Tongue (tissue), 3 donors: ENCODE measurements at places on chromosomes 5 and 9.
A peak's percentile ranks its signal among the peaks of the same experiment; 100 is the strongest.

- peak; percentile 51 for DNase-seq
Observed at GRCh38 chr5:157571357-157571827, 4.2 kb downstream of the ADAM19 start.

- no peak for DNase-seq
Observed at GRCh38 chr5:97498657-97499056, 315.6 kb upstream of the RIOK2 start.

DNA sequence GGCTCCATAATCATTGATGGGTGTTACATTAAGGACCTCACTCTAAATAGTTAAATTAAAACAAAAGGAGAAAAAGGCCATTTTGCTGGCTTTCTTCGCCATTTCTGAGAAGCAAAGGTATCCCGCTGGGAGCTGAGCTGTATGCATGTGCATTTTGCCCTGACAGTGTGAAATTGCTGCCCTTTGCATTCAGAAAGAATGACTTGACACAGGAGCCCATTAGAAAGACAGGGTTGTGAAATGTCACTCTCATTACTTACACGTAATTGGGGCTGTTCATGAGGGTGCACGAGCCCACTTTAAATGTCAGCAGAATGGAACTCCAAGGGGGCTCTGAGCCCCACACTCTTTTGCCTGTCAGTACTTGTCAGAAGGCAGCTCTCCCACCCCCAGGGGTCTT is 85.0 kb downstream of the SEMA4D start:
- no peak for DNase-seq

GRCh38 chr5:179607160-179607931 is 16.1 kb downstream of the HNRNPH1 start:
- DNase-seq: peak; percentile 37

GRCh38 chr5:42718591-42718990 is 38.0 kb upstream of the CCDC152 start:
- DNase-seq: no peak

- no peak for DNase-seq
Observed at GRCh38 chr9:81146684-81147337, 542.5 kb downstream of the TLE1 start.

DNA sequence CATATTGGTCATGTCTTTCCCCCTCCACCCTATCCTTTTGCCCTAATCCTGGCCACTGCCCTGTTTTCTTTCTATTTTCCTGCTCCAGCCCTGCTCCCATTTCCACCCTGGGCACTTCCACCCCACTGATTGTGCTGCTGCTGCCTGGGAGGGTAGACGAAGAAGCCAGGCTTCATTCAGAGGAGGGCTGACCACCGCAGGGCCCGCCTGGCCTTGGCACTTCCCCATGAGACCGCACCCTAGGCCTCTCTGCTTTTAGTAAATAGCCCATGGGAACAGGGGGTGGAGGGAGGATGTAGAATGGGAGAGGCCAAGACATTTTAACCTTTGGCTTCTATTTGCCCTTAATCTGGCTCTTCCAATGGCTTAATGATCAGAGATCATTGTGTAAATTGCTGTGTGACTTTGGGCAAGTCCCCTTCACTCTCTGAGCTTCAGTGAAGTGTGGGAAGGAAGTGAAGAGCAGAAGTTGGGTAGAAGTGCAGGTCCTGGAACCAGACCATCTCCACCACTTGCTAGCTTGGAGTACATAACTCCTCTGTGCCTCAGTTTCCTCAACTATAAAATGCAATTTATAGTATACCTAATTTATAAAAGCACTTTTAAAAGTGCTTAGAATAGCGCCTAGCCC is 13.6 kb upstream of the GPX3 start:
- no peak for DNase-seq

DNA sequence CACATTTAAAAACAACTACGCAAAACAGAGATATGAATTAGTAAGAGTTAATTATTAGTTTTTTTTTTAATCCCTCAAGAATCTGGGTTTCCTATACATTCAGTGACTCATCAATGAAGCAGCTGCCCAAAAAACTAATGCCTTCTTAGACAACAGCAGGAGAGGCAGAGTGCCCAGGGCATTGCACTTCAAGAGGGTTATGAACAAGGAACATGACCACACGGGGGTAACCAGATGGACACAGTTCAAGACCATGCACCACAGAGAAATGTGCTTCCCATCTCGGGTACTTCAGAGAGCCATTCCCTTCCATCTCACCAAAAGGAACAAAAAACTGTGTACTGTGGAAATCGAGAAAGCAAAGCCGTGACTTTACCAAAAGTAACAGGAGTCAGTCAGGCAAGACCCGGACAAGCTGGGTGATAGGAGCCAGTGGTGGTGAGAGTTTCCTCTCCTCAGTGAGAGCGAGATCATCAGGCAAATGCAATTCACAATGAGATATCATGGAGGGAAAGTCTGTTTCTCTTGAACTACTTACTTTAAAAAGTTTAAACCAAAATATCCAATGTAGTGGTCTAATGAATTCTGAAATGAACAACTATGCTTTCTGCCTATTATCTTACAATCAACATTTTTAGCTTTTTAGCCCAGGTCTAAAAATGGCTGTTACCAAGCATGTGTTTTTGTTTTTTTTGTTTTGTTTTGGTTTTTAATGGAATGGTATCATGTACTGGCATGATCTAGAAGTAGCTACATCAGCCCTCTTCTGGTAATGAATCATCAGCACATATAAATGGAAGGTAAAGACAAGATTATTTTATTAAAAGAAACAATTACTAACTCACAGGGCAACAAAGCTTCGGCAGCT is 192.1 kb downstream of the TSSK1B start:
- DNase-seq: no peak

GRCh38 chr9:126885131-126885641 is 24.7 kb downstream of the ZBTB34 start:
- DNase-seq: no peak

- no peak for DNase-seq
Observed at GRCh38 chr5:63374085-63374484, 588.2 kb downstream of the HTR1A start.

GRCh38 chr9:76900884-76901440 is 5.0 kb downstream of the PRUNE2 start:
- peak; percentile 47 for DNase-seq

DNA sequence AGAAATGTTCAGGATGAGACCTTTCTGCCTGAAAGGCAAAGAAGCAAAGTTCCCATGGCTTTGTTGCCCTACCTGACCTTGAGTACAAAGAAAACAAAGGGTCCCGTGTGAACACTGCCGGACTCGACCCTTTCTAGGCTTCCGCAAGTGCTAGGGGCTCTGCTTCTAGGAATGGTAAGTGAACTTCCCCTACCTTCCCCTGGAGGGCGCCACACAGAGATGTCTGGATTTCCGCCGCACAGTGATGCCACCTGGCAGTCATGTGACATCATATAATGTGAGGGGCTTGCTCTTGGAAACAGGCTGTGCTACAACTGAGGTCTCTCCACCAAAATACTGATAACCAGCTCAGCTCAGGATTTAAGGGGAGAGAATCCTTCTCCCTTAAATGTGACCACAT is 56.6 kb downstream of the HSD17B3 start:
- DNase-seq: no peak

DNA sequence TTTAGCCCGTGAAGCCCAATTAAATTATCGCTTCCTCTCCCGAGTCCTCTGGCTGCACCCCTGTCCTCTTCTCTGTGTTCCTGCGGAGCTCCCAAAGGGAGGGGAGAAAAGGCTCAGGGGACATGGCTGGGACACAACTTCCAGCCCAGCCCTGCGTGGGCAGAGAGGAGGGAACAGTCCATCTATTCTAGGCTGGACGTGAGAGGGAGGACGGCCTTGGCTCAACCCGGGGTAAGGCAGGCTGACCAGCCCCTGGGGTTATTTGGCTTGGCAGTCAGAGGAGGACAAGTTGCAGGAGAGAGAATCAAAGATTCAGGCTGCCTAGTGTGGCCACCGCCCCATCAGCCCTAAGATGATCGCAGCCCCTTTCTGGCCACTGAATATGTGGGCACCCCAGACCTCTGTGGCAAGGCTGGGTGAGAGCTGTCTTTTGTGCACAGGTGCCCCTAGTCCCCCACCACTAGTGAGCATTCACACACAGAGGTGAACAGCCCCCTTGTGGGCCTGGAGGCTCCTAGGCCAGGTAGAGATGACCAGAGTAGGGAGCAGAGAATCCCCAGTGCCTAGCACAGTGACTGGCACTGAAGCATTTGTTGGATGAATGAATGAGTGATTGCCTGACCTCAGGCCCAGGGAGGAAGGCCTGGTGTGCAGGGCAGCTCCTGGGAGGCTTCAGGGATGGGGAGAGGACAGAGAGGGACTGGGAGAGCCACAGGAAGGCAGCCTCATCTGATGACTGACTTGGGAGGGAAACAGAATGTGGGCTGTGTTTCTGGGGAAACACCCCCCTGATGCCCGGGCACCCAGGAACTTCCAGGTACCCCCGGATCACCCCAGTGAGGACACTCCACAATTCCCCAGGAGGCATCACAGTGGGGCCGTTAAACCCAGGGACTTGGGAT is 133.9 kb downstream of the C9orf50 start:
- DNase-seq: no peak

DNA sequence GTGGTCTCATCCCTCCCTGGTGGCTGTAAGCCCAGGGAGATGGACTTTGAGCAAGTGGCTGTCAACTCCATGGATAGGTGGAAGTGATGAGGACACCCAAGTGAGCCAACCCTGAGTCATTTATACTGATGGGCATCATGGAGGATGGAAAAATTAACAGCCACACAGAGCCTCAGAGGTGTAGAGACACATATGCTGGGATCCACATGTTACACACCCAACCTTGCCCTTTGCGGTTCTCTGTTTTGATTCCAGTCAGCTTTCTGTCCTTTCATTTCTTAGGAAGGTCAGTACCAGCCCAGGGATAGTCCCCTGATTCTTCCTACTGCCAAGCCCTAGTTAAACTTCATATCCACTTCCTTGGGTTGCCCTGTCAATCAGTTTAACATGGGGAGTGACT is 51.9 kb downstream of the PSAT1 start:
- DNase-seq: no peak

DNA sequence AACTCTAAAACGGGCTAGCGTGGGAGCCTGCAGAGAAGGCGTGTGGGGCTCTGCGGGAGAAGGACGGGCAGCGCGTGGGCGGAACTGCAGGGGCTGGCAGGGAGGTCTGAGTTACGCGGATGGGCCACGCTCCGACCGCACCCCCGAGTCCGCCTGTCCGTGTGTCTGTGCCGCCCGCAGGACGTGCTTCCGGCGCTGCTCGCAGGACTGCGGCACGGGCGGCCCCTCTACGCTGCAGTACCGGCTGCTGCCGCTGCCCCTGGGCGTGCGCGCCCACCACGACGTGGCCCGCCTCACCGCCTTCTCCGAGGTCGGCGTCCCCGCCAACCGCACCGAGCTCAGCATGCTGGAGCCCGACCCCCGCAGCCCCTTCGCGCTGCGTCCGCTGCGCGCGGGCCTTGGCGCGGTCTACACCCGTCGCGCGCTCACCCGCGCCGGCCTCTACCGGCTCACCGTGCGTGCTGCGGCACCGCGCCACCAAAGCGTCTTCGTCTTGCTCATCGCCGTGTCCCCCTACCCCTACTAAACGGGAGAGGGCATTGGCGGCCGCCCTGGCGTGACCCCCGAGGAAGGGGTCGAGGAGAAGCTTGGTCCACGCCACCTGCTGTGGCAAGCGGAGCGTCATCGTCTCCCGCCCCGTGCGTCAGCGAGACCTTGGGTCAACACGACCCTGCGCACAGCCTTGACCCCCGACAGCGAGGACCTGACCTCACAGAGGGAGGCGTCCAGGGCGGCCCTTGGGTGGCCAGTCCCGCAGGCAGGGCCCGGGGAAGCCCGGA is 11.4 kb upstream of the ASS1 start:
- peak; percentile 67 for DNase-seq

DNA sequence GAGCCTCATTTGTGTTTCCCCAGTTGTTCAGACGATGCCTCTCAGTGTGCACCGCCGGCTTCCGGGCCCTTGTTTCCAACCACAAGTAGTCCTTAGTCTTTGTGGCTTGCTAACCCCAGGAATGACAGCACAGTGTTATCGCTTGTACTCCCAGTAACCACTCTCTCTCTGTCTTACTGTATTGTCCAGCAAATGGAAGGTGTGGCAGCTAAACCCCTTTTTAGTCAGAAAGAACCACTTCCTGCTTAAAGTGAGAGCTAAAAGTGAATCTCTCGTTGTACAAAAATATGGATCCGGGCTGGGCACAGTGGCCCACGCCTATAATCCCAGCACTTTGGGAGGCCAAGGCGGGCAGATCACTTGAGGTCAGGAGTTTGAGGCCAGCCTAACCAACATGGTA is 61.3 kb downstream of the ENC1 start:
- DNase-seq: no peak

- no peak for DNase-seq
Observed at GRCh38 chr5:172901788-172902496, 57.3 kb upstream of the RPL26L1 start.
